Tracheal epithelial cell (primary cell): ENCODE measurements at places on chromosomes 11 and 22. TPM values are rescaled to one million over a fixed set of nuclear protein-coding genes. Genes with fewer than 3 reads are reported as not detected.

Gene TPBGL
- total RNA-seq: not detected in 2 replicates

Gene C2CD2L
- total RNA-seq: 1.4 and 1.9 TPM in 2 replicates

Gene PDGFD
- total RNA-seq: under 0.01 and 0.48 TPM in 2 replicates

Gene CD248
- total RNA-seq: 0.24 TPM in 1 of 2 replicates, not detected in the other

Gene PANX2
- total RNA-seq: under 0.01 and 0.48 TPM in 2 replicates

Gene TNRC6B
- total RNA-seq: 6.0 and 8.7 TPM in 2 replicates

Gene SYT12
- 3.2 and 5.8 TPM in 2 replicates for total RNA-seq

Gene LARGE2
- total RNA-seq: 8.2 and 11.7 TPM in 2 replicates

Gene KDM4D
- total RNA-seq: 0.24 and 1.1 TPM in 2 replicates

Gene NAP1L4
- 117 and 123 TPM in 2 replicates for total RNA-seq

Gene OSBP2
- 5.1 and 8.0 TPM in 2 replicates for total RNA-seq

Gene CRYBB2
- total RNA-seq: not detected in 2 replicates

Gene RAG2
- total RNA-seq: not detected in 2 replicates

Gene IL17REL
- total RNA-seq: not detected in 2 replicates

Gene PRODH
- 11.6 and 14.7 TPM in 2 replicates for total RNA-seq

Gene AIP
- total RNA-seq: 76.7 and 89.2 TPM in 2 replicates

Gene GRAMD1B
- under 0.01 and 0.96 TPM in 2 replicates for total RNA-seq

Gene MAJIN
- total RNA-seq: not detected in 2 replicates

Gene IGSF9B
- total RNA-seq: under 0.01 and 0.43 TPM in 2 replicates

Gene LRRC32
- 0.72 TPM in 1 of 2 replicates, not detected in the other for total RNA-seq

Gene OR9G1
- under 0.01 TPM in 1 of 2 replicates, not detected in the other for total RNA-seq

Gene P2RY6
- total RNA-seq: 0.21 and 0.96 TPM in 2 replicates

Gene E2F8
- 1.4 and 1.5 TPM in 2 replicates for total RNA-seq

Gene OR5B21
- not detected in 2 replicates for total RNA-seq

Gene SLC25A22
- total RNA-seq: 9.2 and 11.3 TPM in 2 replicates

Gene NECTIN1
- 90.4 and 128 TPM in 2 replicates for total RNA-seq

Gene VPS11
- total RNA-seq: 19.0 and 19.6 TPM in 2 replicates

Gene TRIM49
- total RNA-seq: not detected in 2 replicates

Gene FOLR2
- total RNA-seq: not detected in 2 replicates
